ENCODE measurements at places on chromosomes 4 and X.

DNA sequence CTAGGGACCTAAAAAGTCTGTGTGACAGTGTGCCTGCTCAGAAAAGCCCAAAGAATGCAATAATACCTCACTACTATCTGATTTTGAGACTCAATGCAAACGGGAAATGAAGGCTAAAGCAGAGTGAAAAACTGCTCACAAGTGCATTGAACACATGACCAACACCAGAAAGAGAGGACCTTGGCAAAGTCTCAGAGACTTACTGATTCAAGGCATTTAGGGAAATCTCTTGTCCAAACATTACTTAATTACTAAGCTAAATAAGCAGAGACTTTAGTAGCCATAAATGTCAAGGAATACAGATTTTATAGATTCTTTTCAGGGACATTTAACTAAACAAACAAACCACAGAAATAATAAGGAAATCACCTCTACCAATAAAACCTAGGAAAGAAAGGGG is 916.0 kb downstream of the FSTL5 start:
- no peak for DNase-seq

- DNase-seq, result no peak
Measured at GRCh38 chr4:20574986-20575385, 125.3 kb upstream of the PACRGL start.

DNA sequence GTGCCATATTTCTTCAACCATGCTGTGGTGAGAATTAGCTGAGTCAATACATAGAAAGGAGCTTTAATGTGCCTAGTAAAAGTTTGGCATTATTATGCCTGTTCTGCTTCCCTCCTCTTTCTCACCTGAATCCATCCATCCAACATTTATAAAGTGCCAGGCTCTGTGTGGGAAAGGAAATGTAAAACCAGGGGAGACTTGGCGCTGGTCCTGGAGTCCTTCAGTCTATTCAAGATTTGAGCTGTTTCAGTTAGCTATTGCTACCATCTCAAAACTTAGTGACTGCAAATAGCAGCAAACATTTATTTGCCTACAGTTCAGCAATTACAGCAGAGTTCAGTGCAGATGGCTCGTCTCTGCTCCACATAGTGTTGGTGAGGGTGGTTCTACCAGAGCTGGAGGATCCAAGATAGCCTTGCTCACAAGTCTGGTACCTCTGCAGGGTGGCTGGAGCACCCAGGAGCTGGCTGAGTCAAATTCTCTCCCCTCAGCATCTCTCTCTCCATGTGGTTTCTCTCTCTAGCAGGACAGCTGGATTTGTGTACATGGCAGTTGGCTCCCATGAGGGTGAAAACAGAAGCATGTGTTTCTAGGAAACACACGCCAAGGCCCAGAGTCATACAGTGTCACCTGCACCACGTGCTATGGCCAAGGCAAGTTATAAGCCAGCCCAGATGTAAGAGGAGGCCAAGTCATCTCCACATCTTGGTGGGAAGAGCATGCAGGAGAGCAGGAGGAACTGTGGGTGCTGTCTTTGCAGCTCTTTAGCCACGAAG is 77.3 kb downstream of the FHDC1 start:
- no peak for DNase-seq

- DNase-seq, result no peak
Measured at GRCh38 chr4:4792466-4792865, 67.0 kb upstream of the MSX1 start.

- DNase-seq, result no peak
Measured at GRCh38 chrX:49103637-49104036, 19.9 kb downstream of the GPKOW start.
